Left renal cortex interstitium (tissue), 4 donors: ENCODE measurements at places on chromosomes 2 and 18.
A peak's percentile ranks its signal among the peaks of the same experiment; 100 is the strongest.

- DNase-seq = no peak
These were observed 67.8 kb upstream of the SLC9A2 start for GRCh38 chr2:102551329-102552096.

DNA sequence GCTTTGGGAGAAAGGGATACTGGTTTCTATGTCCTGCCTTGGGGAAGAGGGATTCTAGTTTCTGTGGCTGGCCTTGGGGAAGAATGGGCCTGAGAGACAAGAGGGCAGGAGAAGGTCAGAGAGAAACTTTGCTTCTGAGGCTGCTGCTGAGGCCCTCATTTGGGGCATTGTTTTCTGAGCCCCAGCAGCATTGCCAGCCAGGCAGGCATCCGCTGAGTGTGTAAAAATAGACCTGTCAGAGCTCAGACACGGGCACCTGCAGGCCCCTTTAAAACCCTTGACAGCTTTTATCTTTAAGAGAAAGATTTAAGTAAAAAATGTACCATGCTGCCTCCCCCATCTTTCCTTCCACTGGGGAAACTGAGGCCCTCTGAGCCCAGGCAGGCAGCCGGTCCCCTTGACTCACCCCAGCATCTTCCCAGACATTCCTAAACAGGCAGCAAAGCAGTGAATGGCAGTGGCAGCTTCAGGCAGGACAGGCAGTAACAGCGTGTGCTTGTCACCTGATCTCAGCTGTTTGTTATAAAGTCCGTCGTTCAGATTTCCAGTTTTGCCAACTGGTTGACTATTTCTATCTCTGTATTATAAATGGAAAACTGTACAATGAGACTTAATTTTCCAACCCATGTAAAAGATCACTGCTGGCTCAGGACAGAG, 27.6 kb downstream of the MLPH start:
- no peak for DNase-seq

DNA sequence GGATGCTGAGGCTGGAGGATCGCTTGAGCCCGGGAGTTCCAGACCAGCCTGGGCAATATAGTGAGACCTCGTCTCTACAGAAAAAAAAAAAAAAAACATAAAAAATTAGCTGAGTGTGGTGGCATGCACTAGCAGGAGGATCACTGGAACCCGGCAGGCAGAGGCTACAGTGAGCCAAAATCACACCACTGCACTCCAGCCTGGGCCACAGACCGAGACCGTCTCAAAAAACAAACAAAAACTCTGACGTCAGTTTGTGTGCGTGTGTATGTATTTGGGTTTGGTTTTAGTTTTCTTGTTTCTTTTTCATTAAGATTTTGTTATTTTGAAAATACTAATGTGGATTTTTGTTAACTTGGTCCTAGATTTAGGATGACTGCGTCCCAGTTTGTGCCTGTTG, 19.0 kb downstream of the CEP68 start:
- no peak for DNase-seq

GRCh38 chr2:187545238-187545751, 8.9 kb downstream of the TFPI start:
- DNase-seq = no peak

GRCh38 chr2:240618776-240619175, 6.5 kb upstream of the GPR35 start:
- DNase-seq = no peak

DNA sequence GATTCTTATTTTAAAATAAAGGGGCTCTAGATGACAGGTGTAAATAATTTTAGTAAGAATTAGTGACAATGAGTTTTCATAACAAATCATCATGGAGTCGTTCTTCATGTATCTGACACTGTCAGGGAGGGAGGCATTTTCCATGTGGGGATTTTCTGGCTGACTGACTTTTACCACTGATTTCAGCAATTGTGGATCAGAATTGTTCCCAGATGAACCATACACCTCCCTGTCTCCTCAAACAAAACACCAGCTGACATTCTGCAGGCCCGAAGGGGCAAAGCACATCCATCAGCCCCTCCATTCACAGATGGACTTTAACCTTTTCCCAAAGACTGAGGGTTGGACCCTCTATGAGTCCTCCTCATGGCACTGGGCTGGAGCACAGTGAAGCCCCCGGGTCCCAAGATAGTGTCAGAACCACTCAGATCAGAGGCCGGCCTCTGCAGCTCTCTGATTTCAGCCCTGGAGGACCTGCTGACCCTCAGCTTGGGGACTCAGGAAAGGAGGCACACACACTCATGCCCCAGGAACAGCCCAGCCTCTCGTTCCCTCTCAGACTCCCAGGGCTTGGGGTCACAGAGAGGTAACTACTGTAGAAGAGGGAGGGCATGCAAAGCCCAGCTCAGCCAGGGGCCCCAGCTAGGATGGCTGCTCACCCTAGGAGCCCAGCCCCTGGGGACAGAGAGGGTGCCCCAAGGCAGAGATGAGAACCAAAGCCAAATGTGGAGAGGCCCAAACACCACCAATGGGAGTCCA, 43.2 kb upstream of the LOXHD1 start:
- no peak for DNase-seq

- no peak for DNase-seq
These were observed 409.0 kb downstream of the XIRP2 start for GRCh38 chr2:167297292-167297691.

- DNase-seq = no peak
These were observed 813 bp upstream of the MEIS1 start for GRCh38 chr2:66433945-66434678.

DNA sequence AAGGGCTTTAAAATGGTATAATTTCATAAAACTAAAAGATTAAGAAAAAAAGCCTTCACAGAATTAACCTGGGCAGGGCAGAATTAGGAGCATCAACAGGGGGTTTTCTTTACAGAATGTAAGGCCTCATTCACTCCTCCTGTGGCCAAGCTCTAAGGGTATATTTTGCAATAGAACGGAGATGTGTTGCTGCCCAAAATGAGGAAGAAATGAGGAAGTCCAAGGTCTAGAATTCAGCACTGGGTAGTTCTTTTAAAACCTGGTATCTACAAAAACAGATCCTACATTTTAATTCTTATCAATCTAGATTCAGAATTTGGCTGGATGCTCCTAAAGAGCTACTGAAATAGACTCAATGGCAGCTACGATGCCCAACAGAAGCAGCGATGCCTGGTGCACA, 101.8 kb downstream of the AKAIN1 start:
- DNase-seq = no peak

DNA sequence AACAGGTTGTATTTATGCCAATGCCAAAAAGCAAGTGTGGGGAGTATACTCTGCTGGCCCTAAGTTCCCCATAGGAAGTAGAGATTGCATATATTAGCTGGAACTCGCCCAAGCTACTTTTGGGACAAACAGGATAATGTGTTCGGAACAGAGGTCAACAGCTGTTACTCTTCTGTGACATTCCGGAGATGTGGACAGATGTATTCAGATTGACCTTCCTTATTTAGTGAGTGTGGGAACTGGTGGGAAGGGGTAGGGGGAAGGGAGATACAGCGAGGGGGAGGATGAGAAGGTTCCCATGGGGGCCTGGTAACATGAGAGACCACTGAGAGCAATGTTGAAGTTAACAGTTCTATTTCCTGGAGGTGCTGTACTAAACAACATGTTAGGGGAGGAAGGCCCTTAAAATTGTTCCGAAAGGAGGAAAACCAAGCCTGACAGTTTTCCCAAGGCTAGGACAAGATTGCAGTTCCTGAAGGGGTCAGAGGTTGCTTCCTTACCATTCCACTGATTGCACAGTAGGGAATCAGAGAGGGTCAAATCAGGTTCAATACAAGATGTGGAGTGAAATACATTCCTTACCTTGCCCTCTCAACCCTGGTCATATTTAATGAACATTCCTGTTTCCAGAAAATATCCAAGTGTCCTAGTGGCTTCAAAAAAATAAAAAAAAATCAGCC, 14.3 kb upstream of the CD28 start:
- DNase-seq = peak; percentile 44

GRCh38 chr2:207153266-207153975, 12.3 kb downstream of the KLF7 start:
- DNase-seq = no peak

DNA sequence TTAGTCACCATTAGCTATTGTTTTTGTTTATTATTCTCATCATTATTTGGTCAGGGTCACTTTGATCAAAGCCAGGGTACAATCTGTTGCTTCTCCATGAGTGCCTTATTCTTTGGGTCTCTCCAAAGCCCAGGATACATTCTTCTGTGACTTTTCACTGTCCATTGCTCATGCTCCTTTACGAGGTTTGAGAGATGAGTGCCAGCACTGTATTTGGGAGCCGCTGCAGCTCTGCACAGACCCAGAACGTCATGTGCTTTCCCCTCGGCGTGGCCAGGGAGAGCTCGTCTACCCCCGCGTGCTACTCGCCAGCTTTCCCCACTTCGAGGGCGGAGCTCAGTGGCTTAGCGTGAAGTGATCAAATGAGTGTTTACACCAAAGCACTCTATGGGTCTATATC, 123.7 kb downstream of the COL6A3 start:
- no peak for DNase-seq

GRCh38 chr18:36391426-36392145, 94.1 kb downstream of the FHOD3 start:
- no peak for DNase-seq

- no peak for DNase-seq
These were observed 269.3 kb upstream of the SETBP1 start for GRCh38 chr18:44411262-44411905.

DNA sequence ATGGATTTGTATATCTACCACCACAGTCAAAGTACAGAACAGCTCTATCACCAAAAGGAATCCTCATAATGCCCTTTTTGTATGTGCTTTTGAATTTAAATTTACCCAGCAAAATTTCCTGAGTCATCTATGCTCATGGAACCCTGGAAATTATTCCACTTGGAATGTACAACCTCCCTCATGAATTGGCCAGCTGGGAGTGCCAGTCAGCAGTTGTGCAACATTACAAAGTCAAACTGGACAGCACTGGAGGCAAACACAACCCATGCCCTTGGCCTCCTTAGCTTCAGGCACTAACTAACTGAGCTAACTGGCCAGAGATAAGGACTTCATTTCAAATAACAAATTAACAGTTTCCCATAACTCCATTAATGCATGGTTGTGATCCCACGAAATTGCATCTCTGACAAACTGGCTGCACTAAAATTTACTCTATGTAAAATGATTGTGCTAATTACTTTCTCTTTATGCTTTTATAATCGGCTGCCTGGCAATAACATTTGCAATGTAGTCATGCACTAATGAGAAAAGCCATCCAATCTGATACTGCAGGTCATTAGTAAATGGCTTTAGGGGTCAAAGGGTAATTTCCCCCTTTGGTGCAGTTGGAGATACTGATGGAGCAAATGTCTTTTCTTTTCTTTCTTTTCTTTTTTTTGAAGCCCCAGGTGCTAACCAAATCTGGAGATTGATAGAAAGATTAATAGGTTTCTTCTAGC, 270.5 kb downstream of the ACTR3 start:
- no peak for DNase-seq

DNA sequence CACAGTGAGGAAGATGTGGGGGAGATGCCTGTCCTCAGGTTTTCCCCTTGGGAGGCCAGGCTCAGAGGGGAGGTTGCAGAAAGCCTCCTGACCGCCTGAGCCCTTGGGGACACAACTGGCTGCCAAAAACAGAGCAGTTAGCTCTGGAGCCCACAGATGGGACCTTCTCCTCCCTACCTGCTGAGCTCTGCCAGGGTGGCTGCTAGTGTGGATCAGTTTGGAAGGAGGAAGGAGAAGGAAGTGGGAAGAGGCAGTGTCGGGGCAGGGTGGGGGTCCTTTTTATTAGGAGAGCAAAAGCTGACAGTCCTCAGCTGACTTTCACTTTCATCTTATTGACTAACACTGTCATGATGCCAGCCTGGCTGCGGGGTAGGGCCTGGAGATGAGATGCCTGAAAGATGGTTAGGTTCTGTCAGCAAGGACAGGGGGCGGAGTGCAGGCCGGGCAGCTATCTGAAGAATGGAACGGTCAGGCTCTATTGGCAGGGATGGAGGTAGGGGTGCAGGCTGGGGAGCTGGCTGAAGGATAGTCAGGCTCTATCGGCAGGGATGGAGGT, 188.5 kb upstream of the HDAC4 start:
- DNase-seq = no peak

GRCh38 chr18:72543357-72544055, 636 bp downstream of the CBLN2 start:
- no peak for DNase-seq

DNA sequence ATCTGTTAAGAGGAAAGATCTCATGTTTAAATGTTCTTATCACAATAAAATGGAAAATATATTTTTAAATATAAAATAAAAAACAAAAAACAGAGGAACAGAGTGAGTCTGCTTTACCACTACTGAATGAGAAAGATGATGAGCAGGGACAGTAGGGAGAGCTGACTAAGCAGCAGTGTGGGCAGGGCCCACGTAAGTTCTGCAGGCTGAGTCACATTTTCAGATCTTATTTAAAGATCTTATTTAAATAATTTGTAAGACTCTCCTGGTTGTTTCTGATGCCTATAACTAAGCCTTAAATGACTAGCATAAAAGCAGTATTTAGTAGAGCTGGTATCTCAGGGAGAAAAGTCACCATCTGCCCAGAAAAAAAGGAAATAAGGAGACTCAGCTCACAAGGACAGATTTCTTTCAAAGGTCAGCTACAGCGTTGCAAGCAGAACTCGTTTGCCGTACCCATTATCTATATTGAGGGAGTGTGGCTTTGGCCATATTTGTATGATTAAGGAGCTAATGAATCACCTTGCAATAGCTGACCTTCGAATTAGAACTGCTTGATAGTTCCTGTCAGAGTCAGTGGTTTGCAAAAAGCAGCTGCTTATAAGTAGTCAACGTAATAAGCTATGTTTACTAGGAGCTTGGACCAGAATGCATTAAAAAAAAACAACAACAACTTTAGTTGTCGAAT, 322.1 kb upstream of the CHAC2 start:
- DNase-seq = no peak

- no peak for DNase-seq
These were observed 307.6 kb downstream of the ALK start for GRCh38 chr2:29613792-29614266.

DNA sequence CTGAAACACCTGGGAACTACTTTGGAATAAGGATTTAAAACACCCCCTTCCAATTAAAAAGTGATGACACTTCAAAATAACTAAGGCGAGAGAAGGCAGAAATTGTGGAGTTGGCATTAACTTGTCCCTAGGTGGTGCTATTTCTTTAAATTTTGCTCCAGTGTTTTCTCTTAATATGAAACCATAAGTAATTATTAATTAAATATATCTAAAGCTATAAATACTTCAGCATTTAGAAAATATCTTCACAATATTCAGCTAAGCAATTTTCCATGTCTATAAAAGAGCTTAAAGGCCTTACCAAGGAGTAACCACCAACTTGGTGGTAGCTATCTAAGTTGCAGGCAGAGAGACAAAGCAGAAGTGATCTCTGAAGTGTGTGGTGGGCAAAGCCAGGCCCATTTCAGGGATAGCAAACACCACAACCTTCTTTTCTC, 186.8 kb upstream of the PGAP1 start:
- DNase-seq = no peak
